Regular cardiac myocyte (primary cell): ENCODE measurements at places on chromosomes 6 and 20. TPM values are rescaled to one million over a fixed set of nuclear protein-coding genes. Genes with fewer than 3 reads are reported as not detected.

The ASF1A gene
- total RNA-seq = 11.8 and 15.9 TPM in 2 replicates

The FHL5 gene
- 0.28 TPM in 1 of 2 replicates, not detected in the other for total RNA-seq

The LINC00237 gene
- total RNA-seq = not detected in 2 replicates

The PPP1R3G gene
- total RNA-seq = 1.7 and 8.7 TPM in 2 replicates

The IP6K3 gene
- total RNA-seq = under 0.01 and 0.28 TPM in 2 replicates

The CAGE1 gene
- total RNA-seq = under 0.01 TPM in 2 replicates

The TTLL9 gene
- total RNA-seq = 0.28 TPM in 1 of 2 replicates, not detected in the other

The C20orf202 gene
- total RNA-seq = not detected in 2 replicates

The EPB41L1 gene
- 11.1 and 27.3 TPM in 2 replicates for total RNA-seq

The GSTA2 gene
- total RNA-seq = not detected in 2 replicates

The C6orf163 gene
- 0.77 and 2.0 TPM in 2 replicates for total RNA-seq

The PXT1 gene
- total RNA-seq = under 0.01 TPM in 2 replicates

The DLK2 gene
- total RNA-seq = 0.19 and 0.28 TPM in 2 replicates

The PBOV1 gene
- not detected in 2 replicates for total RNA-seq

The GABBR1 gene
- 8.2 and 16.3 TPM in 2 replicates for total RNA-seq

The LZTS3 gene
- 3.8 and 8.2 TPM in 2 replicates for total RNA-seq

The PYGB gene
- total RNA-seq = 54.7 and 195 TPM in 2 replicates

The PEX3 gene
- total RNA-seq = 20.9 and 22.2 TPM in 2 replicates

The PROCR gene
- 85.3 and 244 TPM in 2 replicates for total RNA-seq

The ENPP3 gene
- under 0.01 TPM in 2 replicates for total RNA-seq

The PPARD gene
- 5.1 and 13.0 TPM in 2 replicates for total RNA-seq

The RBPJL gene
- total RNA-seq = not detected in 2 replicates

The TSPYL1 gene
- total RNA-seq = 101 and 138 TPM in 2 replicates

The CDK5RAP1 gene
- total RNA-seq = 17.2 and 23.4 TPM in 2 replicates

The CPNE5 gene
- under 0.01 TPM in 1 of 2 replicates, not detected in the other for total RNA-seq

The MLN gene
- total RNA-seq = not detected in 2 replicates

The SLC17A4 gene
- not detected in 2 replicates for total RNA-seq

The MUCL3 gene
- total RNA-seq = not detected in 2 replicates

The CRISP3 gene
- total RNA-seq = not detected in 2 replicates

The GMDS gene
- total RNA-seq = 7.0 and 11.7 TPM in 2 replicates
